ENCODE measurements at places on chromosomes 3 and 15. TPM values are rescaled to one million over a fixed set of nuclear protein-coding genes. Genes with fewer than 3 reads are reported as not detected.
A peak's percentile ranks its signal among the peaks of the same experiment; 100 is the strongest.

DNA sequence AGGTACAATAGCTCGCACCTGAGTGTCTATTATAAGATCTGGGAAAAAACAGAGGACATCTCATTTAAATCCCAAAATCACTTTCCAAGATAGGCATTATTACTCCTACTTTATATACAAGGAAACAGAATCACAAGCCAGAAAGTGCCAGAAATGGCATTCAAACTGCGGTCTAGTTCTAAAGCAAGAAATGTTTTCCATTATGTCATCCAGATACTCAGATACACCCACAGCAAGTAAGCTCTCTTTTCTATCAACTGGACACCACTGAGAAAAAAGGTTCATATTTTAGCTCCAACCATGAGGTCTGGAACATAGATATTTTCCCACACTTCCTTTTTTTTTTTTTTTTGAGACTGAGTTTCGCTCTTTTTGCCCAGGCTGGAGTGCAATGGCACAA, 8.1 kb downstream of the SLC33A1 start:
- no peak for DNase-seq

GRCh38 chr3:7764115-7764514, 737.5 kb upstream of the LMCD1 start:
- DNase-seq, result no peak

Gene BLOC1S6
- 59.7 TPM for total RNA-seq

Gene PARP15
- 1.3 TPM for total RNA-seq

- peak; percentile 6 for DNase-seq
Observed at GRCh38 chr3:33441225-33441976, 1.2 kb upstream of the UBP1 start.

DNA sequence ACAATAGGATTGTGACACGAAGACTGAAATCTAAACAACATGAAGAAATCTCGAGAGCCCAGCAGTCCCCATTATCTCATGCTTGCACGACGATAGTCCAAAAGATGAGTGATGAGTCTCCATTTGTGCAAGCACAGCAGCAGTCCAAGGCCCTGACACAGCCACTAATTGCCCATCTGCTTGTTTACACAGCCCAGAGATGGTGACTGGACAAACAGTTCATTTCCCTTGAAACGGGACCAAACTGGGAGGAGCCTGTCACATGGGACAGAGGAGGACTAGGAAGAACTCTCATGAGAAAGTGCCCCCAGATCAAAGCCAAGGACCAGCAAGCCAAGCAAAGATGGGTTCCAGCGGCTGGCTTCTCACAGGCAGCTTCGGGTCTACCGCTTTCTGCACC, 121.0 kb downstream of the GREM1 start:
- peak; percentile 10 for DNase-seq

DNA sequence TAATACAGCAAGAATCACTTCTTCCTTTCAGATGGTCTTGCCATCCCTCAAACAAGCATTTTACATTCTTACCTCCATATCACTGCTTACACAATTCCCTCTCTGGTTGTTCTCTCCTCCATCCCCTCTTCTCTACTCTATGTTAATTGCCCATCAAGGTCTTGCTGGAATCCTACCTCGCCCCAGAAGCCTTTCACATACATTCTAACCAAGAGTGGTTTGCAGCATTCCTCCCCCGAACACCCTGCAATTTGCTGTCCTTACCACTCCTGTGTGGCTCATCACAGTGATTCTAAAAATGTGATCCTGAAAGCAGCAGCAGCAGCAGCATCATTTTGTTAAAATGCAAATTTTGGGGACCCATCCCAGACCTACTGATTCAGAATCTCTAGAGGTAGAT, 30.6 kb downstream of the TNIK start:
- no peak for DNase-seq

DNA sequence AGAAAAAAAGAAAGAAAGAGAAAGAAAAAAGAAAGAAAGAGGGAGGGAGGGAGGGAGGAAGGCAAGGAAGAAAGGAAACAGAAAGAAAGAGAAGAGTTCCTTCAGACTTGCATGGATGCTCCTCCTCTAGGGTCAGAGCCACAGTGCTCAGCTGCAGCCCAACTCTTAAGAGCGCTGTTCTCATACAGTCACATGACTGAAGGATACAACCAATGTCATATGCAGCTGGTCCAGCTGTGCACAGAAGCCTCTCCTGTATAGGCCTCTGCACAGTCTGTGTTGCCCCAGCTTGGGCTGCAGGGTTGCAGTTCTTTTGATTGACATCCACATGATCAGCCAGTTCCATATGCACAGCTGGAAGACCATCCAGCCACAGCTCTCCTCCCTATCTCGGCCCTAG, 86.8 kb upstream of the CTNNB1 start:
- no peak for DNase-seq

GRCh38 chr15:55254916-55255679, 34.5 kb downstream of the RAB27A start:
- no peak for DNase-seq

Gene TRAIP
- total RNA-seq, result 7.0 TPM

GRCh38 chr3:98406034-98406433, 15.6 kb downstream of the OR5K3 start:
- no peak for DNase-seq

Gene GTF2A2
- 45.2 TPM for total RNA-seq

DNA sequence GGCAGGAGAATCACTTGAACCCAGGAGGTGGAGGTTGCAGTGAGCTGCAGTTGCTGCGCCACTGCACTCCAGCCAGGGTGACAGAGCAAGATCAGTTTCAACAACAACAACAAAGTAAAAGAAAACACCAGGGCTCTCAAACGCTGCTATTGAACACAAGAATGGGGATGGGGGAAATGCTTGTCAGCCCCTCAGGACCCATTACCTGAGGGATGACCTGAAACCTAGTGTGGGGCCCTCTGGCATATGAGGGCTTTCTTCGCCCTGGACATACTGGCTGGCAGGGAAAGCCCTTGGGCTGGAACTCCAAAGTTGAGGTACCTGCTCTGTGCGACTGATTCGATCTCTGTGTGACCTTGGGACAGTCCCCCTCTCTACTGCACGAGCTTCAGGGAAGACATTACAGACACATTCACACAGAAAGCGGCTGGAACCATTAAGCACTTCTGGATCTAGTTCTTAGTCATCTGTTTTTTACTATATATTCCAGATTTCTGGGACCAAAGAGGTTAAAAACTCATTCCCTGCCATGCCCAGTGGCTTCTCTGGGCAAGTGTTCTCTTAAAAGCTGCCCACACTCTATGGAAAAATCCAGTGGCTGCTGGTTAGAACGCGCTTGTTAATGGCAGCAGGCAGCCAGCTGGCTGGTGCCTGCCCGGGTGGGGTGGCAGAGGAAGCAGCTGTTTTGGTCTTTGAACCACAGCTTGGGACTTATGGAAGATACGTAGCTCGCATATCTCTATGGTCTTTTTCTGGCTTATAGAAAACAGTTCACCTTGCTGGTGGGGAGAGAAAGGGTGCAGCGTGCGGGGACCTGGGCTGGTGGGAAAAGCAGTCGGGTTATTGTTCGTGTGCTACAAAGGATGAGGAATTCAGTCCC, 57.2 kb downstream of the ATP1B3 start:
- no peak for DNase-seq

DNA sequence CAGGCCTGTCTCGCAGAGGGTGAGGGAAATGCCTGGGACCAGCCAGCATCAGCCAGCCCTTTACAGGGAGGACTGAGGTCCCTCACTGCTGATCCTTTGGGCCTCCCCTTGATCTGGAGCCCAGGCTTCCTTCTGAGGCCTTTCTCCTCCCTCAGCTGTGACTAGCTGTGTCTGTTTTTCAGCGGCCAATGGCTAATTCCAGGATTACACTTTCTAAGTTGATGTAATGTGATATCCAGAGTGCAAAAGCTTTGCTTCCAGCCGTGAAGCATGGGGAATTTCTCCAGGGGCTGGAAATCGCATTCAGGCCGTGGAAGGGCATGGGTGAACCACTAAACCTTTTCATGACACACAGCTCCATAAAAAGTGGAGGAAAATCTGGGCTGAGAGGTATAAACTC, 157.6 kb downstream of the SHQ1 start:
- DNase-seq, result no peak

- no peak for DNase-seq
Observed at GRCh38 chr3:87298111-87298718, 21.8 kb upstream of the POU1F1 start.

DNA sequence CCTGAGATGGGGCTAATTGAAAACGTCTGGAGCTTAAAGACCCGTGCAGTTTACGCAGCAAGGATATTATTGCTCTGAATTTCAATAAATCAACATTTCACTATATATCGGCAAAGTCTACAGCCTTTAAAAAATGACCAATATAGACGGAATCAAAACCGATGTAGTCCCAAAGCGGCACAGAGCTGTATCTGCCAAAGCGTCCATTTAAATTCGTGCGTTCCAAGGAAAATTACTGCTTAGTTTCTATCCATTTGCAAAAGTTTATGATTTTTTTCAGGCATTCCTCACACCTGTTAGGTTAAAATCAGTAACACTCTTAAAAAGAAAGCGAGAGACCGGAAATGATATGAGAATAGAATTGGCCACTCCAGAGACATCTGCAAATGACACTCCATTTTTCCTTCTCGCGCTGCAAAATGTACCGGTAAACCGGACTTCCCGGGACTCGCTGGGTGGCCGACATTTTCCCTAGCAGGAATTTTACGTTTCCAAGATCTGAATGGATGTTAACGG, 777 bp upstream of the EIF4A2 start:
- DNase-seq, result no peak

- DNase-seq, result peak; percentile 96
Observed at GRCh38 chr15:75661100-75661755, 13.5 kb downstream of the SNX33 start.

- no peak for DNase-seq
Observed at GRCh38 chr15:65182538-65182937, 2.6 kb downstream of the CLPX start.

- no peak for DNase-seq
Observed at GRCh38 chr3:149366031-149366430, 11.4 kb downstream of the TM4SF1 start.

Gene HIGD2B
- total RNA-seq, result not detected

DNA sequence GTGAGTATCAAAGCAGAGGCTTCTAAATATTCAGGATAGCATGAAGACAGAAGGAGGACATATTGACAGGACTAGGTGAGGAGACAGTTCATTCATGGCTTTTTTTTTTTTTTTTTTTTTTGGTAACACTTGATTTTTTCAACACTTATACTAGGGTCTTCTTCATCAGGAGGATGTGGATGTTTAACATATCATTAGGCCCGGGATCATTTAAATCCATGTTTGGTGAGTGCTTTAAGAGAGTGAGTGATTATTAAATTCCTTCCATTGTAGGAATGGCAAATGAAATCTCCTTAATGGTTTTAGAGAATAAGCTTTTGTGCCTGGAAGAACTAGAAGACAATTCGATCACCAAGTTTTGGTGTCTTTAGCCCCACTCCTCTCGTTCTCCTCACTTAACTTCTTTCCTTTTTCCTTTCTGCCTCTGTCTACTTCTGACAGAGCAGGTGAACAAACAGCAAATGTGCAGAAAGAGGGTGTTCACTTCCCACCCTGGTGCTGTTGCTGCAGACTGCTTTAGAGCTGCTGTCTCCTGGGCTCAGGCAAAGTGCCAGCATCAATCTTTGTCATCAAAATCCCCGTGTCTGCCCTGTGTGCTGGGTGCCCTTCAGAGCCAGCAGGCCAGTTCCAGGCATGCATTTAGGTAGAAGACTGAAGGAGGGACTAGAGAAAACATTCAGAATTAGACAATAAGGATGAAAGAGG, 35.6 kb upstream of the RAB11A start:
- peak; percentile 65 for DNase-seq

DNA sequence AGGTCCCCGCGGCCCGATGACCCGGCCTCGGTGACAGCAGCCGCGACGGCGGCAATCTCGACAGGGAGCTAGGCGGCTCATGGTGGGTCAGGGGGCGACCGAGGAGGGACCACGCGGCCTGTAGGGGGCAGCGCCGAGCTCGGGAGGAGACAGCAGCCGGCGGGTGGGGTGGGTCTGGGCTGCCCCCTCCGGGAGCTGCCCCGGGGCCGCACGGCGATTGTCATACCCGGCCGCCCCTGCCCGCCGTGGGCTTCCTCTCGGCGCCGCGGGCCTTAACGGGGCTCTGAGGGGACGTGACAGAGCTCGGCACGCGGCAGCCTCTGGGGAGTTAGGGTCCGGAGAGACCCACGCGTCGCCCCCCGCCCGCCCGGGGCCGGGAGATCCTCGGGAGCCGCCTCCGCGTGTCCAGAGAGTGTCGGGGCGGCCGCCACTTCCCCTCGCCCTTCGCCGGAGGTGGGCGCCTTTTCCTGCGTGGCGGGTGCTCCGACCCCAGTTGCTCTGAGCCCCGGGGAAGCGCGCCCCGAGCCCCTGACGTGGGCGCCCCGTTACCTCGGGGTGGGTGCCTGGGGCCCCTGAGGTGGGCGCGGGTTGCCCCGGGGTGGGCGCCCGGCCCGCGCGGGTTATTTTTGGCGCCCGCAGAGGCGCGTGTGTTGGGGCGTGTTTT, 539 bp upstream of the PLCL2 start:
- DNase-seq, result peak; percentile 45

GRCh38 chr3:20111836-20112235, 71.6 kb downstream of the KAT2B start:
- DNase-seq, result no peak

DNA sequence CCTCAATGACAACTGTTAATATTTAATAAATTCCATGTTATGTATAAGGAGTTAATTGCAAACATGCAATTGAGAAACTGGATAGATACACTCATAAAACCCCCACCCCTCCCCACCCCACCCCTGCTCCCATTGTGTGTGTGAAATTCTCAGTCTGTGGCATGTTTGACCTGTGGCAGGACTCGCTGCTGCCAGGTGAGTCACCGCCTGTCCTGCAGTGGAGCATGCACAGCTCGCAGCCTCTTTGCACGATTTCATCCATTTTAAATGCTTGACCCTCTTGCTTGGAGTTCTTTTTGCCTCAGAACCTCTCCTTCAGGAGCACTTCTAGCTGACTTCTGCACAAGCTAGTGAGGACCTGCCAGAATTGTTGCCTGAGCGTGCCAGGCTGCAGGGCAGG, 5.3 kb upstream of the APEH start:
- DNase-seq, result peak; percentile 29

GRCh38 chr3:97235179-97235578, 420.8 kb downstream of the EPHA6 start:
- no peak for DNase-seq

- DNase-seq, result no peak
Observed at GRCh38 chr15:95394186-95395067, 936.1 kb upstream of the NR2F2 start.

DNA sequence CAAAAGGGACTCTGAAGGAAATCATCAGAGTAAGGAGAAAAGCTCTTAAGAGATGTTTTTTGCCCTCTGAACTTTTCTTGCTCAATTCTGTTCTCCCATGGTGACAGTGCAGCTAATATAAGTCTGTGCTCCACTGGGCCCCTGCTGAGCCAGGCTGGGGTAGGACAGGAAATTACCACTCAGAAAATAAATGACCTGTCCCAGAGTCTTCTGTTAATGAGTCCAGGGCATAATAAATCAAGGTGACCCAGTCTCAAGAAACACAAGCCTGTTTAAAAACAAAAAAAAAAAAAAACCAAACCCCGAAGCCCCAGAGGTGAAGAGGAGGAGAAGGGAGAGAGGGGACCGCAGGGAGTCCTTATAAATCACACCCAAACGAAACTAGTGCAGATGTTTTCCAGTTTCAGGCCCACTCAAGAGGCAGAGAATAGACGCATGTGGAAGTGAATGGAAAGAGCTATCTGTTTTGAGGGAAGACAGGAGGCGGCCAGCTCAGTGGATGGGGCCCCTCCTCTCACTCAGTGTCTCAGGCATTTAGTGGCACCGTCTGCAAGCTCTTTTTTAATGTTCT, 59.8 kb upstream of the BOC start:
- peak; percentile 55 for DNase-seq

Measured in thyroid gland (tissue), 4 donors.